Stimulated activated CD8-positive, alpha-beta memory T cell treated with anti-CD3 and anti-CD28 coated beads, Interleukin-4, amount 100 ng/mL, for 1 hour (primary cell): ENCODE measurements at places on chromosomes 1 and 21.

DNA sequence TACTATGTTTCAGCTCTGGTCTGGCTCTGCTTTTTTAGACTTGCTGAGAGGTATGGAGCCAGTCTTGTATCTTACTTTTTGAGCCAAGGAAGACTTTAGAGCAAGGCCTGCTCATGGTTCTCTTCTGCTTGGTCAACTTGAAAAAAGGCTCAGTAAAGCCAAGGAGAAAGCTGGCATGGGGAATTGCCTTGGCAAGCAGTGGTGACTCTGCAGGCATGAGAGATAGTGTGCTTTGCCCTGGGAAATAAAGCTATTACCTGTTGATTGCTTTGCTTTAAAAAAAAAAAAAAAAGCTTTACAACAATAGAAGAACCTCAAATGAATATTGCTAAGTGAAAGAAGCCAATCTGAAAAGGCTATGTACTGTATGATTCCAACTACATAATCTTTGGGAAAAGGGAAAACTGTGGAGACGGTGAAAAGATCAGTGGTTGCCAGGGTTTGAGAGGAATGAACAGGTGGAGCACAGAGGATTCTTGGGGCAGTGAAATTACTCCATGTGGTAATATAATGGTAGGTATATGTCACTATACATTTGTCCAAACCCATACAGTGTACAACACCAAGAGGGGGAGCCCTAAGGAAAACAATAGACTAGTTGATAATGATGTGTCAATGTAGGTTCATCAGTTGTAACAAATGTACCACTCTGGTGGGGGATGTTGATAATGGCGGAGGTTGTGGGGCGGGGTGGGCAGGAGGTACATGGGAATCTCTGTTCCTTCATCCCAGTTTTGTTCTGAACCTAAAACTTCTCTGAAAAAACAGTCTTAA lies 87.6 kb downstream of the HMCN1 start:
- DNase-seq = no peak

- no peak for DNase-seq
Observed at GRCh38 chr21:44921928-44922327, 1.2 kb upstream of the ITGB2 start.

DNA sequence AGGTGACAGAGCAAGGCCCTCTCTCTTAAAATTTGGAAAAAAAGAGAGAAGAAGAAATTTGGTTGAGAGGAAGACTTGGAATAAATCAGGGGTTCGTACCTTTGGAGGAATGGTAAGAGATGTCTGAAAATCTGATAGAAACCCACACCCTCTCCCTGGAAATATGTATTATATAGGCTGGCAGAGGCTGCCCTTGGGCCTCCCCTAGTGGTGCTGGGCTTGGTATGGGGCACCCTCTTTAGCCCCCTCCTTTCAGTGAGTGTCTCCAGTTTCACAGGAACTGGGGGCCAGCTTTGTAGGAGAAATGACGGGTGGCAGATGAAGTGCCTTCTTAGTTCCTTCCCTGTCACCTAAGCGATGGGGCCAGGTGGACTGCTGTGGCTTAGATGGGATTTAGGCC lies 82.9 kb upstream of the SLC2A1 start:
- no peak for DNase-seq

DNA sequence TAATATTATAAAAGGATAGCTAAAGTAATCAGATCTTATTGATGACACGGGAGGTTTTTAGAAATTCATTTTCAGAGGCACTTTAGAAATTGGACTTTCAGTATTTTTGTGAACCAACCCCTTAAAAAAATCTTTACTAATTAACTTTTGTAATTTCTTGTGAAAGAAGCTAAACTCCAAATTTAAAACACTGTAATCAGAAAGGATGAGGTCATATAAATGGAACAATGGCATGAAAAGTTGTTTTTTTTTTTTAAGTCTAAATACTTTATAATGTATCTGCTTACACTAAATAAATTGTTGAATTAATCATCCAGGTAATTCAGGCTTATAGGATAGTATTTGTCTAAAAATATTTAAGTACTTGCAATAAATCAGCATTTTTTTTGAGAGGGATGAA lies 9.0 kb downstream of the ZBTB18 start:
- no peak for DNase-seq

- no peak for DNase-seq
Observed at GRCh38 chr1:61981870-61982660, 212.6 kb upstream of the L1TD1 start.
